Suppressor macrophage treated with lipopolysaccharide for 4 hours (primary cell): ENCODE measurements at places on chromosomes 11 and 22.
A peak's percentile ranks its signal among the peaks of the same experiment; 100 is the strongest.

DNA sequence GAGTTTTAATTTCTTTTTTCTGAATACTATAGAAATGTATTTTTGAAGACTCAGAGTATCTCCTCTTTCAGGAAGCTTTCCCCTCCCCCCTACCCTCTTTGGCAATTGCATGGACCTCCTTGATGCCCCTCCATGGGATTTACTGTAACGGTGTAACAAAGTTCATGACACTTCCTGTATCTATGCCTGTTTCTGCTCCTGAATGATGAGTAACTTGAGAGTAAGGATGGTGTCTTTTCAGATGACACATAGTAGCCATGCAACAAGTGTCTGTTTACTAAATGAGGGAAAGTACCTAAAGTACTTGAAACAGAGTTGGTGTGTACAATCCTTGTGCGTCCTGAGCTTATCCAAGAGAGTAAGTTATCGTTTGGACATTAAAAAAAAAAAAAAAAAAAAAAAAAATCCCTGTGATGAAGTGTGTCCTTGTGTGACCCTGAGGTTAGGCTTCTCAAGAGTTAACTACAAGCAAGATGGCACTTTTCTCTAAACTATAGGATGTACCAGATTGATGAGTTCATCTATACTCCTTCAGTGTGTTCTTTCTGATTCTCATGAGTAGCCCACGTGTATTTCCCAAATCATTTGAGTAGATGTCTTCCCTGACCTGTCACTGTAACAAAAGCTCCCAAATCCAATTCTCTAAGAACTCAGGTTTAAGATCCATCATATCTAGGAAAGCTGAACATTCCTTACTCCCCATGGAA is 7.4 kb downstream of the ETS1 start:
- peak; percentile 77 for DNase-seq

GRCh38 chr11:40337118-40337517 is 1122.3 kb downstream of the LRRC4C start:
- DNase-seq = no peak

- peak; percentile 67 for DNase-seq
Measured at GRCh38 chr11:2929950-2930703, 907 bp upstream of the PHLDA2 start.

GRCh38 chr22:38657045-38657909 is 839 bp downstream of the CBY1 start:
- DNase-seq = peak; percentile 15

DNA sequence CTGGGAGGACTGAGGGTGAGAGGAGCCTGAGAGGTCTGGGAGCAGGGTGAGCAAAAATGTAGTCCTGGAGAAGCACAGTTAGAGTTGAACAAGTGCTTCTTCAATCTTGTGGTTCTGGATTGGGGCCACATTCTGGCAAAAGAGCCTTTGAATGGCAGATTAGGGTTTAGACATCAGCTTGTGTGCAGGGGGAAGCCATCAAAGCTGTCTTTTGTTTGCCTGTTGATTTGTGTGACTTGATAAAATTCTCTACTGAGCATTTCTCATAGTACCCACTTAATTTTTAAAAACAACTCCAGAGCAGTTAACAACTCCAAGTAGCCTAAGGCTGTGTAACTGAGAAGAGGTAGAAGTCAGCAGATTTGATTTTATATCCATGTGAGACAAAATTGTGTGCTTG is 166.2 kb downstream of the FAT3 start:
- no peak for DNase-seq

- no peak for DNase-seq
Measured at GRCh38 chr11:36195496-36196354, 93.5 kb downstream of the COMMD9 start.

DNA sequence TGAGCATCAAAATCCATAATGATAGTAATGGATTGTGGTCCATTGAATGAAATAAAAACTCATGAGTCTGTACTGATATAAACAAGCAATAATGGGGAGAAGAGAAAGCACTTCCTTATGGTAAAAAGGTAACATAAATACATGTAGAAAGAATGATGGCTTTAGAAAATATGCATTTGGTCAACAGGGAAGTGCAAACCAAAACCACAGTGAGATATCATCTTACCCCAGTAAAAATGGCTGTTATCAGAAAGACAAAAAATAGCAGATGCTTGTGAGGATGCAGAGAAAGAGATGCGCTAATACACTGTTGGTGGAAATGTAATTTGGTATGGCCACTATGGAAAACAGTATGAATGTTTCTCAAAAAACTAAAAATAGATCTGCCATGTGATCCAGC is 6.9 kb upstream of the MMP20 start:
- DNase-seq = no peak

GRCh38 chr22:26671317-26672059 is 14.1 kb downstream of the MIAT start:
- DNase-seq = no peak

DNA sequence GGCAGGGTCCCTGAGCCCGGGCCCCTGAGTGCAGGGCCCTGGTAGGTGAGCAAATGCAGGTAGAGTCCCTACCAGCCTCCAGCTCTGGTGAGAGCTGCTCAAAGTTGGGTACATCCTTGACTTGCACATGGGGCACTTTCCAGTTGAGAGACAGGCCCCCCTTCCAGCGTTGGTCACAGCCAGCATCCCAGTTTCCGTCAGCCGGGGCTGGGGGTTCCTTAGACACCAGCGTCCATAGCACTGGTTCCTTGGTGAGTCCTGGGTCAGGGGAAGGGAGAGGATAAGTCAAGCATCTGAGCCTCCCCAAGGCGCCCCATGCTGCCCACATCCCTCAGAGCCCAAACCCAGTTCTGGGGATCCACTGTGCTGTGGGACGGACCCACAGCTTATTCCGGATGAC is 5.6 kb downstream of the PNPLA5 start:
- no peak for DNase-seq

DNA sequence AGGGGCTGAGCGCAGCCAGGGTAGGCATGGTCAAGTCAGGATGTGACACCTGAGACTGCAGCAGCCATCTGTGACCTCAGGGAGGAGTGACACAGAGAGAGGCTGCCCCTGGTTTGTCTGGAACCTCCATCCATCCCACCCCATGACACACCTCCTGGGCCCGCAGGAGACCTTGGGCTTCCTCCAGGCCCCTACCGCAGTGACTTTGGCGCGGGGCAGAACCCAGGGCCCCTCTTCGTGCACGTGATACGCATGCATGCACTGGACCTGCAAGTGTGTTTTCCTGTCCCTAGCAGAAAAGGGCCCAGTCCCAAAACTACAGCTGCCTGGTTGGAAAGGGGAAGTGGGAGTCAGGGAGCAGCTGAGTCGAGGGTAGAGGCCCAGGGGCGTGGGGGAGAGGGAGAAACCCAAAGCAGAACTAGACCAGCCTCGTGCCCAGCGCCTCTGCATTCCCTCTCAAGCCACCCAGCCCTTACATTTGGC is 7.9 kb upstream of the CYTH4 start:
- DNase-seq = peak; percentile 95

GRCh38 chr11:3781423-3781822 is 15.9 kb downstream of the NUP98 start:
- DNase-seq = peak; percentile 88

DNA sequence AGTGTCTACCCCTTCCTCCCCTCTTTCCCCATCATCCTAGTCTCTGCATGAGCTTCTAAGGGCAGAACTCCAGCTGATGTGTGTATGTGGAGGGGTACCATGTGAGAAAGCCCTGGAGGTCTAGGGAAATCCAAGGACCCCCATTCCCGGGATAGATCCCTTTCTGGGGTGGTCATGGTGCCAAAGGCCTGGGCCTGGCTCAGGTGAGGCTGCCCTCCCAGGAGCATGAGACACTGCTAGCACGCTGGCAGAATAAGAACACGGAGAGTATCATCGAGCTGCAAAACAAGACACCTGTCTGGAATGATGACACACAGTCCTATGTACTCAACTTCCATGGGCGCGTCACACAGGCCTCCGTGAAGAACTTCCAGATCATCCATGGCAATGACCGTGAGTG is 19.6 kb downstream of the TUB start:
- DNase-seq = no peak

DNA sequence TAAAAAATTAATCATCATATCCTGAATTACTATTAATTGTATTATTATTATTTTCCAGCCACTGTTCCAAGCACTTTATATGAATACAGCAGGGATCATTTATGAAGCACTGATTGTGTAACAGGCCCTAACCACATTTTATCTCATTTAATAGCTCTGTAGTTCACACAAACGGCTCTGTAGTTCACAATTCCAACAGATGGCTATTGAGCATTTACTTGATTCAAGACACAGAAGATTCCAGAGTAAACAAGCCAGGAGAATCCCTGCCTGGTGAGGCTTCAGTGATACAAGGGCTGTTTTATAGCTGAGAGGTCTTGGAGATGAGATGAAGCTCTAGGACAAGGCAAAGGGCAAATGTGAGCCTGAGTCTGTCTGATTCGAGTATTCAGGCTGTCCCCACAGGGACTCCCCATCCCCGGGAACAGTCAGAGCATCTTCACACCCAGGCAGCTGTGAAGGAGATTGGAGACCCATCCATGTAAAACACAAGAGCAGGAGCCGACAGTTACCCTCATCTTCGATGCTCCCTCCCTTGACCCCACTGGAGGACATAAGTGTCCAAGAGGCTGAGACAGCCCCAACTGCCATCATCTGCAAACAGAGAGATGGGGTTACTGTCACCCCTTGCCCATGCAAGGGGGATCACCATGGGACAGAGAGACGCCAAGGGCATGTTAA is 222.5 kb downstream of the MN1 start:
- no peak for DNase-seq

DNA sequence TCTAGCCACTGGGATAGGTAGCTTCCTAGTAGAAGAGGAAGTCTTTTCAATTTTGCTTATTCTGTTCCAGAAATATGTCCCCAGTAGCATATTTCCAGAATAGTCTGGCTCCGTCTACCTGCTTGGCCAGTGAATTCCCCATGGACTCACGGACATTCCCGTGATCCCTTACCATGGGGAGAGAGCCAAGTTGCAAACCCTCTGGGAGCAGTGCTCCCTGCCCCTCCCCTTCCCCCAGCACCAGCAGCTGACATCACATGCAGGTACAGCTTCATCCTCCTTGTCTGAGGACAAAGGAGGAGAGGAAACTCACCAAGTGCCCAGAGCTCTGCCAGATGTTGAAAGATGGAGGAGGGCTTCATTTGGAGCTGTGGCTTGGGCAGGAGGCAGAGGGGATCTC is 61.2 kb downstream of the GRAMD1B start:
- DNase-seq = no peak

DNA sequence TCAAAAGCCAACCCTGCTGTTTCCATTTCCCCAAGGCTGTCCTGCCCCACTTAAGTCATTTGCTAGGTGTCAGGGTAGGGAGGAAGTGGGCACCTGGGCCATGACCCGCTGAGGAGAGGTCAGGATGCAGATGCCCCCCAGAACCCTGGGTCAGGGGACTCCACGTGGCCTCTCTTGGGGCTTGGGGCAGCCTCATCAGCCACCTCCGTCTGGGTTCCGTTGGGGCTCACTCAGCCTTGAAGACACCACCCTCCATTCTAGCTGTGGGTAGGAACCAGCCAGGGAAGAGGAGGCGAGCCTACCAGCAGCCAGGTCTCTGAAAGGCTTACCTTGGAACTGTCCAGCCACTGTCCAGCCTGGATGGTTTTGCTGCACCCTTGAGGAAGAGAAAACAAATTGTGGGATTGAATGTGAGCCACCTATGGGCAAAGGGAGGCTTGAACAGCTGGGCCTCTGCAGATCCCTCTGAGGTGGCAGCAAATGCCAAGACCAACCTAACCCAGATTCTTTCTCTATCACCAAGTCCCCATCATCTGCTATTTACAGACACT is 2.5 kb downstream of the APOL4 start:
- DNase-seq = no peak

DNA sequence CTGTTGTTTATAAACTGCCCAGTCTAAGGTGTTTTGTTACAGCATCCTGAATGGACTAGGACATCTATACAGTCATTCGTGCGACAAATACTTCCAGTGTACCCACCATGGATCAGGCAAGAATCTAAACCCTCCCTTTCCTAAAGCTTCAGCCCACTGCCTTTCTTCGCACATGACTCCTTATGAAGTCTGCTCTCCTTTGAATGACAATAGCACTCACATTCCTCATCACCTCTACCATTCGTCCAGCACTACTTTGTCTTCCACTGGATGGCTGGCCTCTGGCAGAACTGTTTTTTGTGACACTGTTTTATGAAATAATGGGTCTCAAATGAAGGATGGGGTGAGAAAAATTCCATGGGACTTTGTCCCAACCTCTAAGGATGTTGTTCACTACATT is 89.8 kb upstream of the LIN7C start:
- no peak for DNase-seq

GRCh38 chr22:47245286-47245685 is 482.8 kb downstream of the TBC1D22A start:
- no peak for DNase-seq

DNA sequence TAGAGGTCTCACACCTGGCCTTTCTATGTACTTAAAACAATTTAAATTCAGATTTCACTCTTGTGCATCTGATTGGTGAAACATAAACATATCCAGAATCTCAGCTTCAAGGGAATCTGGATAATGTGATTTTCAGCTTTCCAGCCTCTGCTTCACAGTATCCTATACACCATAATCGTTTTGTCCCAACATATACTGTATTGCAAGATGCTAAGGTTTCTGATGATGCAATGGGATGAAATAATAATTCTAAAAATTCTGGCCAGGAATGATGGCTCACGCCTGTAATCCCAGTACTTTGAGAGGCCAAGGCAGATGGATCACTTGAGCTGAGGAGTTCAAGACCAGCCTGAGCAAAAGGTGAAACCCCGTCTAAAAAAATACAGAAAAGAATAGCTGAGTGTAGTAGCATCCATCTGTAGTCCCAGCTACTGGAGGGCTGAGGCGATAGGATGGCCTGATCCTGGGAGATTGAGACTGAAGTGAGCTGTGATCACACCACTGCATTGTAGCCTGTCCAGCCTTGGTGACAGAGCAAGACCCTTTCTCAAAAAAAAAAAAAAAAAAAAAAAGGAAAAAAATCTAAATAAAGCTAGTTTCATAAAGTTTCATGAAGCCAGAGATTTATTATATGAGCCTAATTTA is 41.0 kb upstream of the CTSC start:
- DNase-seq = no peak

DNA sequence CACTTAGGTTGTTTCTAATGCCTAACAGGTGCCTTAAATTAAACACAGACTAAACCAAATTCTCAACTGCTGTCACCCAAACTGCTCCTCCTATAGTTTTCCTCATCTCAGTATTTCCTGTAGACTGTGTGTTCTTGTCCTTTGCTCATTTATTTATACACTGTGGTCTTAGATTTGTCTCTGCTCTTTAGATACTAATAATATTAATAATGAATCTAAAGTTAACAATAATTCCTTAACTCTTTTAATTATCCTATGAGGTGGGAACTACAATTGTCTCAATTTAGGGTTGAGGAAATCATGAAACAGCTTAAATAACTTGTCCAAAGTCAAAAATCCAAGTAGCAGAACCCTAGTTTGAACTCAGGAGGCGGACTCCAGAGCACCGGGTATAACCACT is 43.9 kb upstream of the YPEL1 start:
- no peak for DNase-seq

- peak; percentile 93 for DNase-seq
Measured at GRCh38 chr22:25419247-25420113, 145.0 kb upstream of the GRK3 start.

GRCh38 chr11:17171343-17171742 is 36.4 kb downstream of the PIK3C2A start:
- no peak for DNase-seq
